Muscle of leg (tissue), 16 donors: ENCODE measurements at places on chromosomes 12 and 14. TPM values are rescaled to one million over a fixed set of nuclear protein-coding genes. Genes with fewer than 3 reads are reported as not detected.

GRCh38 chr14:28676479-28676878 is 90.1 kb upstream of the FOXG1 start:
- H3K4me3 ChIP-seq = no peak overlapping the region
- no peak overlapping the region for H3K27ac ChIP-seq
- H3K27me3 ChIP-seq = no peaks in the 10 kb centered on the region
- no peaks in the 10 kb centered on the region for H3K36me3 ChIP-seq
- no peaks in the 10 kb centered on the region for H3K4me1 ChIP-seq

- no peak overlapping the region for H3K4me3 ChIP-seq
- no peaks in the 10 kb centered on the region for H3K36me3 ChIP-seq
Observed at GRCh38 chr12:5705791-5706190, 239.3 kb downstream of the ANO2 start.

GRCh38 chr14:92282669-92283068 is 40.3 kb upstream of the SLC24A4 start:
- H3K27ac ChIP-seq = no peak overlapping the region
- H3K36me3 ChIP-seq = no peaks in the 10 kb centered on the region
- no peak for DNase-seq
- H3K27me3 ChIP-seq = no peaks in the 10 kb centered on the region
- no peaks in the 10 kb centered on the region for H3K4me1 ChIP-seq

- no peaks in the 10 kb centered on the region for H3K27me3 ChIP-seq
- DNase-seq = peak; percentile 60
- peak overlapping the region; percentile 31 for H3K27ac ChIP-seq
Observed at GRCh38 chr14:50823051-50823761, 7.8 kb downstream of the NIN start.

- no peaks in the 10 kb centered on the region for H3K27me3 ChIP-seq
- H3K36me3 ChIP-seq = no peaks in the 10 kb centered on the region
- H3K27ac ChIP-seq = no peak overlapping the region
- H3K4me1 ChIP-seq = no peaks in the 10 kb centered on the region
- no peak overlapping the region for H3K4me3 ChIP-seq
- peak; percentile 37 for DNase-seq
Observed at GRCh38 chr12:91763654-91764370, 381.8 kb downstream of the BTG1 start.

NOPCHAP1 gene
- 17.6 TPM for total RNA-seq

GRCh38 chr12:4256043-4256826 is 17.3 kb upstream of the CCND2 start:
- no peaks in the 10 kb centered on the region for H3K36me3 ChIP-seq
- no peak for DNase-seq
- H3K4me1 ChIP-seq = peaks cover 14% of the 10 kb centered on the region
- H3K27ac ChIP-seq = no peak overlapping the region
- H3K4me3 ChIP-seq = no peak overlapping the region
- no peaks in the 10 kb centered on the region for H3K27me3 ChIP-seq
